ENCODE measurements at places on chromosomes 5 and 9.

- no peak for DNase-seq
These were observed 52.3 kb upstream of the CTSL start for GRCh38 chr9:87673446-87674120.

DNA sequence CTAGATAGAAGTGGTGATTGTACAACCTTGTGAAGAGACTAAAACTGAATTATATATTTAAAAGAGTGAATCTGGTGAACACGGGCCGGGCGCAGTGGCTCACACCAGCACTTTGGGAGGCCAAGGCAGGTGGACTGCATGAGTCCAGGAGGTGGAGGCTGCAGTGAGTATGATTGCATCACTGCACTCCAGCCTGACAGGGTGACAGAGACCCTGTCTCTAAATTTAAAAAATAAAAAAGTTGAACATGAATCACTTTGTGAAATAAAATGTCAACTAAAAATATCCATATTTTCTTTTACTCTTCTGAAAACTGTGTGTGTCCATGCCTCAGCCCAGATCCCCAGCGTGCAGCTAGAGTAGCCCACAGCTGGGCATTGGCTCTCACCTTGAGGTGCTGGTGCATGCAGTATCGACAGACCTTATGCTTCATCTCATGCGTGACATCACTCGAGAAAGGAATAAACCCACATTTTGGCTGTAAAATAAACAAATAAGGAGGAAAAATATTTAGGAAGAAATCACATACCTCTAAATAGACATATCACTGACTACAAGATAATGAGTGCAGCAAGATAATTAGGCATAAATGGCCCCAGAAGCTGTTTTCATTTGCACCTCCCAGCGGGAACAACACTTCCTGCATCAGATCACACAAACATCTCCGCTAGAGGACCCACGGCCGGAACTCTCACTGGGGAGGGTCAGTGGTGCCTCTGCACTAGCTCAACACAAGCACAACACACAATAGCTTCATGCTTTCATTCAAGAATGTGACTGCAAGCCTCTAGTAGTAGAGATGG lies 22.1 kb downstream of the IPPK start:
- DNase-seq, result no peak

GRCh38 chr9:98732801-98733200 lies 24.1 kb upstream of the GABBR2 start:
- no peak for DNase-seq

DNA sequence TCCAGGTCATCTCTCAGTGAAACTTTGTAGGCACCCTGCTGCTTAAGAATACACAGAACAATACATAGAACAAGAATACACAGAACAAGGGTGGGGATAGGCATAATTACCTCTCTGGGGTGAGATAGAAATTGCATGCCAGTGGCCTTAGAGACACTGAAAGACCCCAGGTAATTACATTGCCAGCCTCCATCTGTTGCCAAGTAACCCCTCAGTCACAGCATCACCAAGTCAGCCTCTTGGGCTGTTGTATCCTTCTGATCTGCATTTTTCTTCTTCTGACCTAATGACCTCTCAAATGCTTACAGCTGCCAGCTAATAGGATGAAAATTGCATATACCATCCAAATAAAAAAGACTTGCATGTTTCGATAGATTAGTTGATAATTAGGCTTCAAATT lies 167.7 kb downstream of the GRIA1 start:
- no peak for DNase-seq

DNA sequence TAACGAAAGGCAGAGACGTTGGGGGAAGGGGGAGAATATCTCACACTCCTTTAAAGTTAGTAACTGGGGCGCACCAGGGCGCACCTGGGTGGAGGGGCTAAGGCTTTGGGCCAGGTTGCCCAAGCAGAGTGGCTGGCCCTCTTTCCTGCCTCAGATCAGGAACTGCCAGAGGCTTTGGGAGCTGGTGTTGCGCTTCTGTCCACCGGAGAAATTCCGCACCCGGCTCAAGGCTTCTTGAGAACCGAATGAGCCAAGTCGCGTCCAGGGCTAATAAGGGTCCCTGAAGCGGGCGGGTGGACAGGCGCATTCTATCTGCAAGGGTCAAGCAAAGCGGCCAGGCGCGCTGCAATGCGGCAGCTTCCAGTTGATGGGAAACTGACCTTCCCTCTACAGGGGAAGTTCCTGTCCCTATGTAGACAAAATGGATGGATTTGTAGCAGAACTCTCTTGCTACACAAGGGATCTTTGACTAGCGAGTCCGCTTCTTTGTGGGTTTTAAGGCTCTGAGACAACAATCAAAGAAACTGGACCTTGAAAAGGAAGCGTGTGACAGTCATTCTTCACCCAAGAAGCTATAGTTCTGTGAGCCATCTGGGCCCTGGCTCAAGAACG lies 5.5 kb downstream of the PAX5 start:
- no peak for DNase-seq

DNA sequence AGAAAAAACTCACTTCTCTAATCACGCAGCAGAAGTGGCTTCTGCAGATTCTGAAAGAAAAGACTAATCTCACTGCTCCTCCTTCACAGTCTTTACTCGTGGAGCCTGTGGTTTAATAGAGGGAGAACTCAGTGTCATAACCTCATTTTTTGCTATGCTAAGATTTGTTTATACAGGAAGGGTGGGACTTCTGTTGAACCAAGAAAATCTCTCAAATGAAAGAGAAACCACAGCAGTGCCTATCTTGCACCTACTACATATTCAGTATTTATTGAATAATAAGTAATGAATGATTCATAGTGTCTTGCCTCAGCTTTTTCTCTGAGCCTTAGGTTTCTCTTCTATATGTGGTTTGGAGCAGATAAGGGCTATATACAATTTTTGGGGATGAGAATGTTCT lies 136.1 kb upstream of the DMAC1 start:
- DNase-seq, result no peak

GRCh38 chr5:136427426-136427825 lies 62.1 kb upstream of the TRPC7 start:
- no peak for DNase-seq

DNA sequence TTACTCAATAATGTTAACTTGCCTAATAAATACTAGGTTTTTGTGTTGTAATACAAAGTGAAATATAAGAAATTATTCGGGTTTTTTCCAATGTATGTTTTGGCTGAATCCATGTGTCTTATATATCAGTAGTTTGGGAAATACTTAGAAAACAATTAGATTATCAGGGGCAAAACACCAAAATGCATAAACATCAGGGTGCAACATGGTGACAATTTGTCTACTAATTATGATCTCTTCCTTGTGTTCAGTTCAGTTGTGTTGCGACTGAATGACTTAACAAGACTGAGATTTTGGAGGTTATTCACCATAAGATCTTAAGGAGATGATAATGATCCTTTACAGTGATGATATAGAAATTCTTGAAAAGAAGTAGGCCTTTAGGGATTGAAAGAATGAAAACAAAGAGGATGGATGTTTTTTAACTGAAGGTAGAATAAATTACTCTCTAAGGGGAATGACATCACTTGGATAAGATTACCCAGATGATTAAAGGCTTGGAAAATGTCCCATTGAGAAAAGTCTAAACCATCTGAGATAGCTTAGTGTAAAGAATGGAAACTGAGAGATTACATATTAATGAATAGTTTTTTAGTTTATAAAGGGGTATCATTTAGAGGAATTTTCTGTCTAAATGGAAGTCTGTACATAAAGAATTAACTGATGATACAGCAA lies 415.8 kb downstream of the SPATA31D1 start:
- DNase-seq, result no peak

- DNase-seq, result no peak
These were observed 106.3 kb downstream of the TENT4A start for GRCh38 chr5:6819521-6819920.

GRCh38 chr5:68377733-68378132 lies 162.2 kb downstream of the PIK3R1 start:
- no peak for DNase-seq

- no peak for DNase-seq
These were observed 264.3 kb upstream of the PANK3 start for GRCh38 chr5:168843277-168844015.

- DNase-seq, result no peak
These were observed 116.0 kb downstream of the MACIR start for GRCh38 chr5:103374473-103374963.

DNA sequence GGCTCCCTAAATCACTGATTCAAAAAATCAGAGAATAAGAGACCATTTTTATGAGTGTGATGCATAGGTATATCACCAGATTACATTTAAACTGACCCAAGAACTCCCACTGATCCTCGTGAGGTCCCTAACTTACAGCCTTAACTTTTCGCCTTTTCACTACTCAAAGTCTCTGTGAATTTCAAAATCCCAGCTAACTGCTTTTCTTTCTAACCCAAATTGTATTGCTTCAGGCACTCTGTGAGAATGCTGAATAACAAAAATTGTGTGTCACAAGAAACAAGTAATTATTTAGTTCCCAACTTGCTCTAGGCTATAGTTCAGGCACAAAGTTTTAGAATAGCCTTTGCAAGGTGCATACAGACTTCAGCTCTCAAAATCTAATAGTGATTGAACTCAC lies 368.6 kb downstream of the CHSY3 start:
- no peak for DNase-seq

DNA sequence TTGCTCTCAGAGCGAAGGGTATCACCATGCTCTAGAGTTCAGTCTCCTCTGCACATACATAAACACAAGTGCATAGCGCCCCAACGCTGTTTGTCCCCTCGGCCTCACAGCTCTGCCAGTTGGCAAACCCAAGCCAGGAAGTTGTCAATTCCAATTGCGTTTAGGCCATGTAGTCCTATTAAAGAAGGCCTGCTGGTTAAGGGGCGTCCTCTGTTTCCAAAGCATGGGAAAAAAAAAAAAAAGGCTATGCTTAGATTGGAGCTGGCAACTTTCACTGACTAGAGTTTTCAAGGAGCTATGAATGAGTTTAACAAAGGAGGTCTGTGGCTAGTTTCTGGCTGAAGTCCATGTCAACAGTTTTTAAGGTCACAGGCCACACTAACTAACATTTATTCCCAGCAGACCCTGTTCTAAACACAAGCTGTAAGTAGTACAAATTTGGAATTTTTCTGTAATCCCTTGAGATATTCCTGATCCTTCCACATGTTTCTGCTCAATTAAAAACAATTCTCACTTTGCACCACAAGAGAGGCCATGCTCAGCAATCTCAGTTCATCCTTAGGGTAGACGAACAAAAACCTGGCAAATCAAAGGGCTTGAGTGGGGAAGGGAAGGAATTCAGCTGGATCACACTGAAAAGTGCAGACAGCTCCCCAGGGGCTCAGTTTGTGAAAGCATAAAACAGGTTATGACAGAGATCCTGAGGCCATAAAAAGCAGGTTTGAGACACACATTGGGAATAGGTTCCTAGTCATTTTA lies 187.7 kb downstream of the DENND1A start:
- no peak for DNase-seq

DNA sequence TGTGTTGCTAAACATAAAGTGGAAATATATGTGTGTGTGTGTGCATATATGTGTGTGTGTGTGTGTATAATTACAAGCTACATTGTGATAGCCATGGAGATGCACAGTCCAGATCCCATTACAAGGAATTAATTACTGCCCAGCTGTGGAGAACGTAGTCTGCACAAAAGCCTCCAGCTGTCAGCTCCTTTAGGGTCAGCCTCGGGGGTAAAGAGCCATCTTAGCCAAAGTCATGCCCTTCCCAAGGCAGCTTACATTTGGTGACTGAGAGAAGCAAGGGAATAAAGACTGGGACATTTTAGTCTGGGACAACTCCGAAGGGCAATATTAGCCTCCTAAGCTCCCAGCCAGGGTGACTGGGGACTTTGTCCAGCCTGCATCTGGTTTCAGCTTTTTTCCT lies 21.9 kb upstream of the FOCAD start:
- DNase-seq, result no peak

GRCh38 chr9:97419309-97419867 lies 7.5 kb downstream of the TDRD7 start:
- DNase-seq, result no peak

- no peak for DNase-seq
These were observed 184.0 kb downstream of the SLF1 start for GRCh38 chr5:94802450-94802849.

GRCh38 chr5:173231381-173231766 lies 3.6 kb downstream of the NKX2-5 start:
- no peak for DNase-seq

GRCh38 chr5:112189391-112189790 lies 229.7 kb downstream of the EPB41L4A start:
- DNase-seq, result no peak

DNA sequence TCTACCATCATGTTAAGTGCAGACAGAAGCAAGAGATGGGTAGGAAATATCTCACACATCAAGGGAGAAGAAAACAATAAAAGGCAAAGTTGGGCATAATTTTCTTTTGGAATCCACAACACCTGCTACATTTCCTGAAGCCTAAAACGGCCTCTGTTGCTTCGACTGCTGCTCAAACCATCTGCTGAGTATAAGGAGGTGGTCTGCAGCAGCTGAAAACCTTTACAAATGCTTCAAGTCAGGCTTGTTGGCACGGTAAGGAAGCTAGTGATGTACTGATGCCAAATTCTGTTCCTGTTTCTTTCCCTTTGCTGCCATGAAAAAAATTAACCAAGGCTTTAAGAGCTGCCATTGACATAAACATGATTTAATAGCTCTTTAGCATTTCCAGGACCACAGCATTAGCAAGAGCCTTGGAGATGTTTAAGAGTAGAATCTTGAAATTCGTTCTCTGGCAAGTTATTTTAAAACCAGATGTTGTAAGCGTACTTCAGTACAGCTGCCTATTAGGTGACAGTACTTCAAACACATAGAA lies 75.6 kb downstream of the DMRTA1 start:
- DNase-seq, result no peak

DNA sequence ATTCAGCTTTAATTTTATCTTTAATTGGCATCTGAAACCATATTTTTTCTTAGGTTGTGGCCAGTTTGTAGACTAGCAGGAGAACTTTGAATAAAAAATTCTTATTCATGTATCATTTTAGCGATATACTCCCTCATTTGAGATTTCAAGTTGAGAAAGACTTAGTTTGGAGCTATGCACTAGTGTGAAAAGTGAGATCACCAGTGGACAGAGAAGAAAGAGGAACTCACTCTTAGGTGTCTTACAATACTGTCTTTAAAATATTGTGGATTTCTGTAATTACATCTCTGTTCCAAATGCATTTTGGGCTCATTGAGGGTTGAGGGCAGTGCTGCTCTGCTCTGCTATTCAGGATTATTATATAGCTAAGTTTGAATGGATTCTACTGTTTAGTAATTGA lies 54.7 kb downstream of the NAA35 start:
- DNase-seq, result no peak

GRCh38 chr5:168312606-168313295 lies 21.3 kb downstream of the WWC1 start:
- no peak for DNase-seq

DNA sequence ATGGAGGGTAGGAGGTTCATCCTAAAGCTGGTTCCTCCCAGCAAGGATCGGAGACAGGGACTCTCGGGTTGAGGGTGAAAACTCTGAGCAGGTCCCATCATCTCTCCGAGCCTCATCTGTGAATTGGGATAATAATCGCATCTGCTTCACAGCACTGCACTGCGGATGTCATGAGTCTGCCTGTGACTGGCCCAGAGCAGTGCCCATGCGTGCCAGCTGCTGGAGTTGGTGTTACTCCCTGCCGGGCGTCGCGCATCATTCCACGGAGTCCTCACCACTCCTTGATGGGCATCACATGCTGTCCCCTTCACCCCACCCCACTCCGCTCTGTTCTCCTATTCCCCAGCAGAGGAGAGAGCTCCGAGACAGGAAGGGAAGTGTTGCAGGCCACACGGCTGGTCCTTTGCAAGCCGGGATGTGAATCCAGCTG lies 35.1 kb upstream of the ORM1 start:
- no peak for DNase-seq

GRCh38 chr5:98433673-98434072 lies 339.8 kb upstream of the RGMB start:
- DNase-seq, result no peak

- no peak for DNase-seq
These were observed 57.4 kb downstream of the CFAP95 start for GRCh38 chr9:69877852-69878514.

- no peak for DNase-seq
These were observed 20.2 kb downstream of the NDFIP1 start for GRCh38 chr5:142128675-142129208.
